ENCODE measurements at places on chromosomes 3 and 15.

DNA sequence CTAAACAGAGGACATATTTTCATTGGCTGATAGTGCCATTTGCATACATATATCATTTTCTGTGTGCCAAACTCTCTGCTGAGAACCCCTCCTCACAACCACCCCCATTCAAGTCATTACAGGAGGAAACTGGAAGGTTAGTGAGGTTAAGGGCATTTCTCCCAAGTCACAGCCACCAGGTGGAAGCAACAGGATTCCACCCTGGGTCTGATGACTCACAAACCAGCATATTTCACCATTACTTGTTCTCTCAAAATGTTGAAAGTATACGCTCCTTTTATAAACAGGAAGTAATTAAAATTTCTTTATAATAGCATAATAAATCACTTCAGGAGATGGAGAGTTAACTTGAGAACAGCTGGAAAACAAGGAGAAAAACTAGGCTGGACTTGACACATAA lies 398.6 kb upstream of the WNT5A start:
- DNase-seq: no peak

DNA sequence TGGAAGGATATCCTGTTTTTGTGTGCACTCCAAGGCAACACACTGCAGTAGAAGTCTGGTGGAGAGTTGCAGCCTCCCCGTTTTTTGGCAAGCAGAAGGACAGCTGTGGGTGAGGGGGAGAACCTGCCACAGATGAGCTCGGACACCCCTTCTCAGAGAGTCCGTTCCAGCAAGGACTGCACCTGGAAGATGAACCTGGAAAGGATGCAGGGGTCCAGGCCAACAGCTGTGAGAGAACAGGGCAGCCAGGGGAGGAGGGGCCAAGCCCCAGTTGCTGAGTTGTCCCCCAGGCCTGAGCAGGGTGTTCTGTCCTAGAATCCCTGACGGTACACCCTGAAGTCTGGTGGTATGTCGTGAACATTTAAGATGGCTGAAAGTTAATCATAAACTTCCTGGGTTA lies 30.2 kb downstream of the ZXDC start:
- DNase-seq: no peak

- DNase-seq: no peak
These were observed 17.8 kb upstream of the ERICH6 start for GRCh38 chr3:150721285-150722130.

GRCh38 chr3:52710512-52710911 lies 4.6 kb downstream of the SPCS1 start:
- DNase-seq: no peak

GRCh38 chr15:43487271-43487895 lies 5.6 kb downstream of the TP53BP1 start:
- no peak for DNase-seq

DNA sequence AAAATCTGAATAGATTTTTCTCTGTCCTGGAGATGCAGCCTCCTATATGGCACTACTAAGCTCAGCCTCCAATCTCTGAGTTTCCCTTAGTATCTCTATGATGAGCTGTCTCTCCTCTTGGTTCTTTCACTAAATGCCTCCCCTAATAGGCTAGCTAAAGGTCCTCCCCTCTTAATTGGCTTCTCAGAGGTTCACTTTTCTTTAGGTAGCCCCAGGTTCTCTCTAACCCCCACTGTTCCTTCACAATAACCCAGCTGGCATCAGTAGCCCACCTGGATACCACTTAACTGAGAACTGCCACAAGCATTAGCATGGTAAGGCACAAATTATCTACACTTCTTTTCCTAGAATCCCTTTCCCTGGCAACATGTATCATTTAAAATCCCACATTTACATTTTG lies 523.2 kb downstream of the IGSF11 start:
- DNase-seq: no peak

DNA sequence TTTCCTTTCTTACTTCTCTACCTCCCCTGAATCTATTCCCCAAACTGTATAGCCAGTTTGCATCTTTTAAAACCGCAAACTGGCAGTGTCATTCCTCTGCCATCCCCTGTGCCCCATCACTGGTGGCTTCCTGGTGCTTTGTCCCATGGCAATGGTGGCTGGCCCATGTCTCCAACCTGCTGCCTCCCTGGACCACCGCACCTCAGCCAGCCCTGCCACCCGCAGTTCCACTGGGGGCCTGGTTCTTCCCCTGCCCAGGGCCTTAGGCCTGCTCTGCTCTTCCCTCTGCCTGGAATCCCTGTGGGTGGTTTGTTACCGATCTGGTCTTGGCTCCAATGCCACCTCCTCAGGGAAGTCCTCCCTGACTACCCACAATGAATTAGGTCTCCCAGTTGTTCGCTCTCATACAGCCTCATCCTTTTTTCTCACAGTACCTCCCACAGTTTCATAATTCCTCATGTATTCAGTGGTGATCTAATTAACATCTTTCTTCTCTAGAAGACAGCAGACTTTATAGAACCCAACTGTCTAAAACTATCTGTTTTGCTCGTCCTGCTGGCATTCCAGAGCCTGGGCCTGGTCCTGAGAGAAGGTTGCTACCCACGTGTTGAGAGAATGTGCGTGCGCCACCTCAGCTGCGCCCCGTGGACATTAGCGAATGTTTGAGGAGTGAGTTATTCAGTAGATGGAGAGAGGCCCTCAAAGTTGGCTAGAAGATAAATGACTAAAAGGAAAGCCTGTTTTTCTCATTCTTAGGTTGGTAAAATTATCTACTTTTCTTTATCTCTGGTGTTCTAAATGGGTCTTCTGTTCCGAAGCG lies 130.1 kb downstream of the DNAJB8 start:
- no peak for DNase-seq

DNA sequence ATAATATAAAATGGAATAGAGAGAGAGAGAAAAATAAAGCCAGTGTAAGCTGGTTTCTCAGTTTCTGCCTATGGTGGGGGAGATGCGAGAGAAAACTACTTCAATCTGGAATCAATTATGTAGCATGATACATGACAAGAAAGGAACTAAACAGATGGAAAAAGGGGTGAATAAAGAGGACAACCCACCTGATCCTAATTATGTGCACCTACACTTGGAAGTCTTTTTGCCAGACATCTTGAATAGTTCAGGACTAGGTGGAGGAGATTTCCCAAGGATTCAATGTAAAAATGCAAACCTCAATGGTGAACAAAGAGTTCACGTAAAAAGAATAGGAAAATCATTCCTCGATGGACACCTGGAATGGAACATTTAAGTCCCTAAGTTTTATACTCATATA lies 524.4 kb upstream of the RGMA start:
- DNase-seq: no peak

GRCh38 chr15:93238641-93239040 lies 149.6 kb upstream of the RGMA start:
- no peak for DNase-seq

DNA sequence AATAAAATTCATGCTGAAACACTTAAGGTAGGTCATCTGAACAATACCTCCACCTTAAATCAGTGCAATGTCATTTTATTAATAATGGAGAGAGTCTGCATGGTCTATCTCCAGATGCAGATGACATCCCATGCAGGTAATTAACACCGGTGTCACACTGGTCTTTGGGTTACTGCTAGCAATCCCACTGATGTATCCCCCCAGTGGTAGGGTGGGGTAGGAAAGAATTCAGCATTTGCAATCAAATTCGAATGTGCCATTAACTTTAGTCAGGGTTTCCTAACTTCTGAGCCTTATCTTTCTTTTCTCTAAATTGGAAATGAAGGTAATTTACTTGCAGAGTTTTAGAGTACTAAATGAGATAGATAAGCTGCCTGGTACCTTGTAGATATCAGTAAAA lies 44.4 kb downstream of the KIF15 start:
- no peak for DNase-seq

DNA sequence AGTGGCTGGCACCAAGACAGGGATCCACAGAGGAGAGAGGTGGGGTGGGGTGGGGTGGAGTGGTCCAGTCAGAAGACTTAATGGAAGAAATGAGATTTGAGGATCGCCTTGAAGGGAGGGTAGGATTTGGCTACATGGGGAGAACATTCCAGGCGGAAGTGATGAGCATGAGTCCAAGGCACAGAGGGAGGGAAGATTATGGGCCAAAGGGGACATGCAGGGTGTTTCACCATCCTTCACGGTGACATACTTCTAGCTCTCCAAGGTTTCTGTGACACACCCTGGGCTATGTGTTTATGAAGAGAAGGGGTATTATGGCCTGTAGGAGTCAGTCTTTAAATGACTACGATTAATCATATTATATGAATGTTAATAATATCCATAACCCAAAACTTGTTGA lies 7.7 kb upstream of the FBN1 start:
- no peak for DNase-seq

DNA sequence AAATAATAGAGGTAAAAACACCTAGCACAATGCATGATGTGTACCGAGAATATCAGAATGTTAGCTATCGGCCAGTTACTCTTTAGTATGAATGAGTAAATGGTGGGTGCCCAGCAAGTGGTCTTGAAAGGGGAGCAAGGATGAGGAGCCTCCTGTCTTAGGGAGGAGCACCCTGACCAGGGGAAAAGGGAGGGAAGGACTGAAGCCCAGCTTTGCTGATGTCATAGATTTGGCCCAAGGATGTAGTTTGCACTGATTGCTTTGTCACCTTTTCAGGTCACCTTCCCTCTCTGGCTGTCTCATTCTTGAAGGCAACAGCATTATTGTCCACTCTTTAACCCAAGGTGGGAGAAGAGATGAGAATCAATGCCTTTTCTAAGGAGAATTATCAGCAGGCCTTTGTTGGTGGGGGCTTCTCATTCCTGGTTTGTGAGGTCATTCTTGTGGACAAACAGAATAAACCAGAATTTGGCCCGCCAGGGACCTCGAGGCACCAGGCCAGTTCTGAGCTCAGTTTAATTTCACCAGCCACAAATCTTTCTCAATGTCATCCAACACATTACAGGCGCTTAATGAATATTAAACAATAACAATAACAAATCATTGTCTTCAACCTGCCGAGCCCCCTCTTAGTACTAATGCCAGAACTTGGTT lies 231.3 kb downstream of the VPS13C start:
- DNase-seq: no peak

DNA sequence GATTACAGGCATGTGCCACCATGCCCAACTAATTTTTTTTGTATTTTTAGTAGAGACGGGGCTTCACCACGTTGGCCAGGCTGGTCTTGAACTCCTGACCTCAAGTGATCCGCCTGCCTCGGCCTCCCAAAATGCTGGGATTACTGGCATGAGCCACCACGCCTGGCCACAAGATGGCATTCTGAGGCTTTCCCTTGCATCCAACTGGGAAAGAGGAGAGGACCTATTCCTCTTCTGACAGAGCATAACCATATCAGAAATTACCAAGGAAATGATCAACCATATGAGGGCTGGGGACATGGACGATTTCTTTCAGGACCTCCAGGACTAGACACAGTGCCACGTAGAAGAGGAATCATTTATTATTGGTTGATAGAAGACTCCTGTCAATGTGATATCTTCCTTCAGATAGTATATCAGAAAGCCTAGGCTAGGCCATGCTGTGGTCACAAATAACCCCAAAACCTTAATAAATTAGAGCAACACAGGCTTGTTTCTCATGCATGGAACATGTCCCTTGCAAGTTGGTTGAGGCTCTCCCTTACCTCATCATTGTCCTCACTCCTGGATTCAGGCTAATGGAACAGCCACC lies 372.3 kb upstream of the IL12A start:
- no peak for DNase-seq

DNA sequence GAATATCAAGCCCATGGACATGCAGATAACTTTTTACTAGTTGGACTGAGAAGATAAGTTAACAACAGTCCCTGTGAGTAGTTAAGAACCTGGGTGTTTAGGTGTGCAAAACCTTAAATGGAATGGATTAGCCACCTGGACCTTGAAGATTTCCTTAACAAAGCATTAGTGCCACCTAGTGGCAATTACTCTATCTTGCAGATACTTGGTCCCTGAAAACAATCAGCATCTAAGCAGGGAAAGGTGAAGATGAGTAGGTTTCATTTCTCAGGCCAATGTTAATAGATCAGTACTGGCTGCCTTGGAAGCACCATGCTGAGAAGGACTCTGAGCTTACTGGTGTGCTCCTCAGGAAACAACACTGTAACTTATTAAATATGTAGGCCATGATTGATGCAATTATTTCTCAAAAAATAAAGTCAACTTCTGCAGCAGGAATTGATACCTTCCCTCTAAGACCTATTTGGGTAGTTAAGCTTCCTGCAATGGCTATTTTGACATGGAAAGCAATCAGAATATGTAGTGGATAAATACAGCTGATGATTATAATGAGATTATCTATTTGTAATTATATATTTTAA lies 329.4 kb downstream of the TBC1D5 start:
- DNase-seq: no peak

- no peak for DNase-seq
These were observed 10.8 kb upstream of the ZFYVE19 start for GRCh38 chr15:40796041-40796440.

GRCh38 chr15:63456258-63456657 lies 48.1 kb upstream of the USP3 start:
- no peak for DNase-seq

DNA sequence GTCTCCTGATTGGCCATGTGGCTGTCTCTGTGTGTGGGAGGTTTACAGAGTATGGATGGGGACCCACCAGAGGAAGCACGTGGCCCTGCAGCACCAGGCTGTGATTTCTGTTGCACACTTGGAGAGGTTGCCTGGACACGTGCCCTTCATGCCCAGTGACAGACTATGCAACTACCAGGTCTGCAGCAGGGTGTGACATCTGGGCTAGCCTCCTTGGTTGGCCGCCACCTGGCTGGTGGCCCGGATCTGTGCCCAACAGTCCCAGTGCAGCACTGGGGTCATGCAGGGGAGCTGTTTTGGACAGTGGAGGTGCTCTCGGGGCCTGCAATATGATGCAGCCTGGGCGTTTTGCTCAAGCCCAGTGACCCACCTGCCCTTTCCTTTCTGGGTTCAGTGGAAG lies 212.5 kb downstream of the UBE3A start:
- DNase-seq: no peak

All from omental fat pad (tissue), 4 donors.